DMS79 (cell line): ENCODE measurements at places on chromosomes 3 and 15.
A peak's percentile ranks its signal among the peaks of the same experiment; 100 is the strongest.

- DNase-seq, result no peak
These were observed 129.9 kb upstream of the MRPS22 start for GRCh38 chr3:139213936-139214335.

GRCh38 chr3:22175947-22176346 lies 424.9 kb upstream of the ZNF385D start:
- no peak for DNase-seq

DNA sequence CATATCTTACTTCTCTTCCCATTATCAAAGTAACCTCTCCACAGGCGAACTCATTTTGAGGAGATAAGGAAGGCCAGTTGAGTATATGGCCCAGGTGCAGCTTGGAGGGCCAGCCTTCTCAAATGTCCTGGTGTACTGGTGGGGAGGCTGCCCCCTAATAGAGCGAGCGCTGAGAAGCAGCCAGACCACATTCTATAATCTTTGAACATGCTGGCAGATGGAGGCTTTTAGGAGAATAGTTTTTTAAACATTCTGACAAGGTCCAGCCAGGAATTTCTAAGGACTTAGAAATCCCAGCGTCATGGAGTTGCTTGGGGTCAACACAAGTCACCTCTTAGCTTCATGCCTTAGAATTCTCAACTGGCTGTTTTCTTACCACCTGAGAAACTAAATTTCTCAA lies 5.8 kb downstream of the WDR5B start:
- DNase-seq, result no peak

- DNase-seq, result no peak
These were observed 735.0 kb downstream of the ROBO1 start for GRCh38 chr3:79032686-79033318.

DNA sequence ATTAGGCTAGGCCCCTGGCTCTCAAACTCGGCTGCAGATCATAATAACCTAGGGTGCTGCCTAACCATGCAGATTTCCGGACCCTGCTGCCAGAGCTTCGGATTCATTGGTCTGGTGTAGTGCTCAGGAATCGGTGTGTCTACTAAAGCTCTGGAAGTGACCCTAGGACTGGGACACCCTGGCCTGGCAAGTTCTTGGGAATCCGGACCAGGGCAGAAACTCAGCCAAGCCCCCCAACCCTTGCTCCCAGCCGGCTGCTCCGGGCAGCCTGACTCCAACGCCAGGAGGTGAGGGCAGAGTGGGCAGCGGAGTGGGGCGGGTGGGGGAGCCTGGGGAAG lies 23.0 kb downstream of the IGDCC3 start:
- no peak for DNase-seq

DNA sequence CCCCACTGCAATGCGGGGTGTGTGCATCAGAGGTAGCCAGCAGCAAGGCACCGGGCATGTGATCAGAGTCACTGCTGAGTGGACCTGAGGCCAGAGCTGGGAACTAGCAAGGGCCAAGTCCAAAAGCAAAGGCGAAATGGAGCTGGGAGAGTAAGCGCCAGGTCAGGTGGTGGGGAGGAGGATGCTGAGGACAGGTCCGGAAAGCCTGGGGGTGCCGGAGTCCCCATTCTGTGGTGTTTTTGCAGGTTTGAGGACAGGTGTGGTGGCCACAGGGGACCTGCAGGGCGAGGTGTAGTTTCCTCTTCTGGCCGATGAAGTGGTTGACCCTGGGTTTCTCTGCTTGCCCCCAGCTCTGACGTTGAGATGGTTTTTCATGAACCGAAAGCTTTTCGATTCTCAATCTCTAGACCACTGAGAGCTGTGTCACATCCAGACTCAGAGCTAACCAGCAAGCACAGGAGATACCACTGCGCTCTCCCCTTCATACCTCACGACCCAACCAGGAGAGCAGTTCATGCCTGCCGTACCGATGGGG lies 35.0 kb upstream of the HES1 start:
- DNase-seq, result no peak

DNA sequence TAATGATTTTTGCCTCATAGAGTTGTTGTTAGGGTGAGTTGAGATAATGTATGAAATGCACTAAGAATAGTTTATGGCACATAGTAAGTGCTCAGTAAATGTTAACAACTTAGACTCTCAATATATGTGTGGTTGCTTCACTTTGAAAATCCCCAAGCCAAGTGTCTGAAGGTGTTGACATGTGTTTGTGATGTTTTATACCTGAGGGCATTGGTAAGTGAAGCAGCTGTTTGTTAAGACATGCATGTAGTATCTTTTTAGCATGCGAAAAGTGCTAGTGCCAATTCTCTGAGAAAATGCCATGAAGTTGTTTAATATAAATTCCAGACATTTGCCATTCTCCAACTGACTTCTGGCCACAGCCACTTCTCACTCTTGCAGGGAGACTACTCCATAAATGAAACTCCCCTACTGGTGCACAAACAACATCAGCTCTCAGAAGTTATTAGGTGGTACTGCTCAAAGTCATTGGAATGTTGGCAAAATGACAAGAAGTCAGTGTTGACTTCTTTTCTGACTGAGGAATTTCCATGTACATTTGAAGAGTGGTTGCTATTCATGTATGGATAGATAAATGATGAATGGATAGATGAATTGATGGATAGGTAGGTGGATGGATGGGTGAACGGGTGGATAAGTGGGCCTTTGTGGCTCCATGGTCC lies 103.6 kb upstream of the NUDT16 start:
- no peak for DNase-seq

DNA sequence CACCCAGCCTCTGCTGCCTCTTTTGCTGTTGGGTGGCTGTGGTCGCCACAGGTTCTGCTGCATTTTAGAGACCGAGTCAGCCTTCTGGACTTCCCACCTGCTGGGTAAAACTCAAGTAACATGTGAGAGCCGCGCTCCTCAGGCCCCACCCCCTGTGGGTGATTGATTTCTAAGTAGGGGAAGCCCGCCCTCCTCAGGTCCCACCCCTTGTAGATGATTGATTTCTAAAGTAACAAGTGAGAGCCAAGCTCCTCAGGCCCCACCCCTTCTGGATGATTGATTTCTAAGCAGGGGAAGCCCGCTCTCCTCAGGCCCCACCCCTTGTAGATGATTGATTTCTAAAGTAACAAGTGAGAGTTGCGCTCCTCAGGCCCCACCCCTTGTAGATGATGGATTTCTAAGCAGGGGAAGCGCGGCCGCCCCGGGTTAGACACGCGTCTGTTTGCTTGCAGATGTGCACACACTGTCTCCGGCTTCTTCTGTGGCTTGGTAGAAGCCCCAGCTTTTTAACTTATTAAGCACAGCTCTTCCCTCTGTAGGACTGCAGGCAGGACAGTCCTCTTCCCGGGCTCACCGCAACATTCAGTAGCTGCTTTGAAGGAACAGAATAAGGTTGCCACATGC lies 83.4 kb downstream of the FAM43A start:
- peak; percentile 95 for DNase-seq

DNA sequence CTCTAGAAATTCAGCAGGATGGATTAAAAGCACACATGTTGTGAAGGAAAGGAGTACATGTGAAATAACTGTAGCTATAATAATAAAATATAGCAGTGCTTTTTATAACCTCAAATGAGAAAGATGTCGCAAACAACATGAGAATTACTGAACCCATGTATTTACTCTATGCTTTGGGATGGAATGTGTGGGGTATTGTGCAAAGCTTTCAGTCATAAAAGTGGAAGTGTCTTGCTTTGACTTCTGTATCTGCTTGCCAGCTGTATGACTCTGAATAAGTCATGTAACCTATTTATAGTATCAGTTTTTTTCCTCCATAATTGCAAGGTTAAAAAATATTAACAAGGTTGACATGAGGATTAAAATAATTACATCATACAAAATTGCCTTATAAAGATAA lies 519.3 kb upstream of the CADM2 start:
- no peak for DNase-seq

GRCh38 chr15:85531083-85531482 lies 150.7 kb downstream of the AKAP13 start:
- no peak for DNase-seq

DNA sequence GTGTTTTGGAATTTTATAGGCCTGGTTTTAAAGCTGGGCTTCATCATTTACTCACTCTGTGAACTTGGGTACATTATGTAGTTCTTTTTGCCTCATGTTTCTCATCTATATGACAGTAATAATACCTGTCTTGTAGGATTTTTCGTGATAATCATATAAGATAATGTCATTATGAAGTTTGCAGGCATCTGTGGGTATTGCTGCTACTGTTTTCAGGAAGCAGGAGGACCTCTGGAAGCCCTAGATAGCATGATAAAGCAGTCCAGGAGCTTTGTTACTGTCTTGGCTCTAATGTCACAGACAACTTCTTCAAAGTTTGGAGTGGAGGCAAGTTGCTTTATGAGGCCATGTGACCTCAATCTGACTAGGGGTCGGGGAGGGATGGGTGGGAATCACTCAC lies 145.0 kb upstream of the MEIS2 start:
- DNase-seq, result no peak

GRCh38 chr15:36673039-36673438 lies 93.6 kb downstream of the CDIN1 start:
- no peak for DNase-seq

GRCh38 chr3:190130696-190131095 lies 10.0 kb upstream of the P3H2 start:
- no peak for DNase-seq

GRCh38 chr3:188431040-188431439 lies 277.1 kb downstream of the LPP start:
- DNase-seq, result no peak

DNA sequence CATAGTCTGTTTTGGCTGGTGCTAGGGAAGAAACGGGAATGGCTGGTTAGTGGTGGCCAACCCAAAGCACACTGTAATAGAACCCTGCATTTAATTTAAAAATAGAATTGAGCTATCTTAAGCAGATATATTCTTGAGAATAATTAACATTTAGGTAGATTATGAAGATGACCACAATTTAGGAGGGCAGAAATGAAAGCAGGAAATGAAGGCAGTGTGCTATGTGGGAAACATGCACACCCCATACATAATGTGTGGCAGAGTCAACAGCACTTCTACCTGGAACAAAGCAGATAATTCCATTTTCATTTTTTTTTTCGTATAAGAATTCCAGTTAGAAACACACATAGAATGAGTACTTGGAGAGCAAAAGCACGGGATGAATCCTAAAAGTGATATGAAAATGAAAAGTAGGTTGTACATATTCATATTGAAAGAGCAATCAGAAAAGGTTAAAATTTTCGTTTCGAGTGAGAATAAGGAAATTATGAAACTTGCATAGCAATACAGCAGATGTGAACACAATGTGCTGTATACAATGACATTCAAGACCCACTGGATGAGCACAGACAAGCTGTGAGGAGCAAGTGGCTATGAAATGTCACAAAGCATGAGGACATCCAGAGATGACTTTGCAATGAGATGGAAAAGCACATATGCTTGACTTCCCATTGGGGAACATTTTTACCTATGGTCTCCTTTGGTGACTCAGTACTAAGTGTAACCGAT lies 102.6 kb downstream of the TFG start:
- no peak for DNase-seq

DNA sequence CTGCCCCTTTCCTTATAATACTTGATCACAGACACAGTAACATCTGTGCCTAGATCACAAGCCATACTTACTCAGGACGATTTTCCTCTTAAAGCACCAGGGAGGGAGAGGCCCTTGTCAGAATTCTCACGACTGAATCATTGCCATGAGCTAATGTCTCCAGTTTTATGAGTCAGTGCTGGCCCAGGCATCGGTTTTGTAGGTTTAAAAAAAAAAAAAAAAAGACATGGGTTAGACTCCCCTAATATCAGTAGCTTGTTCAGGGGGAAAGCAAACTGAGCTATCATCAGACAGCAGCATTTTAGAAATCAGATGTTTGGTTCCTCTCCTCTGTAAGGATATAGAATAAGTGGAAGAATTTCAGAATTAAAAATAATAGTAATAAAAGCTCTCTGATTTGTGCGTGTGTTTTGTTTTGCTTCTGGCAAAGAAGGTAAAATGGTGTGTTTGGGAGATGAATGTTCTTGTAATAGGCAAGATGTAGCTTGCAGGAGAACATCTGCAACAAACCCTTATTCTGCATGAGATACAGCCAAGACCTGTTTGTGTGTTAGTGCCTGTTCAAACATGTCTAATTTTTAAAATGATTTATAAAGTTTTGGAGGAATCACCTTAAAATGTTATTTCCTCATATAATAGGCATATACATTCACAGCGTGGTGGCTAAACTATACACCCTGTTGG lies 193.6 kb downstream of the TP63 start:
- DNase-seq, result no peak

DNA sequence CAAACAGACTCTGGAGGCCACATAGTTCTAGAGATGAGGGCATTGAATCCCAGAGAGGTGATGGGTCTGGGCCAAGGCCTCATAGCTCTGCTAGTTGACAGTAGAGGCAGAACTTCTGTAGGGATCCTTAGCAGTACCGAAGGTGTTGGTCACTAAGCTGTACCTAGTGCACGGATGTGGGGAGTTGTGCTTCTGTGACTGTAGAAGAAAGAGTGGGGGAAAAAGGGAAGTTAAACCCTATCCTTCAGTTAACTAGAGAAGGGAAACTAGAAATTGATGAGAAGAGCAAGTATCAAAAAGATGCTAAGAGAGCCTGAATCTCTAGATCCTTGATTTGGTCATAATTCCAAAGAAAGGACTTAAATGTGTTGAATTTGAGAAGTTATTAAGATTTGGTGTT lies 186.7 kb downstream of the NFKBIZ start:
- no peak for DNase-seq

GRCh38 chr15:69719527-69720240 lies 267.1 kb downstream of the RPLP1 start:
- DNase-seq, result no peak

DNA sequence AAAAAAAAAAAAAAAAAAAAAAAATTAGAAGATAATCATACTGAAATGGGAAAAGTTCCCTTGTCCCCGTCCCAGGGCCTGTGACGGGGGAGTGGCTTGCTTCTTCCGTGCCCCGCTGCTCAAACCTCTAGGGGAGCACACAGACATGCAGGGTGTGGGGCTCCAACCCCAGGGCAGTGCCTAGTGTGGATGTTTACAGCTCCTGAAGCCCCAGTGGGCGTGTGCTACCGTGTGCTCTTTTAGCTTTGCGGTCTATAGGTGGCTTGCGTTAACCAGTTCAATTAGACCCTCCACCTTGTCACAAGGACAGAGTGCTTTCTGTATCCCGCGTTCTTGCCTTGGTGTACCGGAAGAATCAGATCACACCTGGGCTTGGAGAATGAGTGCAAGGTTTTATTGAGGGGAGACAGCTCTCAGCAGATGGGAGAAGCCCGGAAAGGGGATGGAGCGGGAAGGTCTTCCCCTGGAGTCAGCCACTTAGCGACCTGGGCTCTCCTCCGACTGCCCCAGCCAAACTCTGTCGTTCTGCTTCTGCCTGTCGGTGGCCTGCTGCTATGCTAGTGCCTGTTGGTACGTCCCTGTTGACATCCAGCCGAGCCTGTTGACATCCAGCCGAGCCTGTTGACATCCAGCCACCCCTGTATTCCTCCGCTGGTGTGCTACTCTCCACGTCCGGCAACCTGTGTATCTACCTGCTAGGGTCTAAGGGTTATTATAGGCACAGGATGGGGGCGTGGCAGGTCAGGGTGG lies 569.8 kb downstream of the VGLL3 start:
- no peak for DNase-seq

- no peak for DNase-seq
These were observed 20.3 kb upstream of the TNIK start for GRCh38 chr3:171480526-171480925.

GRCh38 chr3:33648793-33649192 lies 69.3 kb downstream of the CLASP2 start:
- DNase-seq, result no peak
